Right lung (tissue), 10 donors: ENCODE measurements at places on chromosomes 4 and X.

DNA sequence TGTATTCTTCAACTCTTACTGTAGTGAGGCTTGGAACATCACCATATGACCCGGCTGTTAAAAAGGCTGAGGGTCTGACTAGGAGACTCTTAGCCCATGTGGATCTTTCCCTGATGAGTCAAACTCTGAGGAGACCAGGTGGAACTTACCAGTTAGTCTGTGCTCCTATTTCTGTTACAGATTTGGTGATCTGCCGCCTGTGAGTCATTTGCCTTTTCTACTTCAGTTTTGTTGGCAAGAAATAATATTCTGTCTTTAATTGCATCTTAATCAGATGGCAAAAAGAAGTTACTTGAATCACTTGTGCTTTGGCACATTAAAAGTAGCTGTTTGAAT is 48.4 kb downstream of the MTM1 start:
- DNase-seq = no peak

DNA sequence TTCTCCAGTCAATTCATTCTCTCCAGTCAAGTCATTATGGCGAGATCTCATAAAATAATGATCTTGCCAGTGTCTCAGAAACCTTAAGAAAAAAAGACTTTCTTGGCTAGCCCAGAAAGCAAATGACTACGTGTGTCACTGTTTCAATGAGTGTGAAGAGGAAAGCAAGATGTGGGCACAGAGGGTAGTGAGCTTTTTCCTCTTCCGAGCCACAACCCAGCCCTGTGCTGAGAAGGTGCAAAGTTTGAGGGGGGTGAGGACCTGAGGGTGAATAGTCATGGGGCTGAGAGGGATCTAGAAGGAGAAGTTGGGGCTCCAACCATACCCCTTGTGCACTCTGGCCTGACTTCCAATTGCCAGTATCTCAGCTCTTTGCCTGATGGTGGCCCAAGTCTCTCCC is 85.6 kb upstream of the EGFL6 start:
- DNase-seq = no peak

DNA sequence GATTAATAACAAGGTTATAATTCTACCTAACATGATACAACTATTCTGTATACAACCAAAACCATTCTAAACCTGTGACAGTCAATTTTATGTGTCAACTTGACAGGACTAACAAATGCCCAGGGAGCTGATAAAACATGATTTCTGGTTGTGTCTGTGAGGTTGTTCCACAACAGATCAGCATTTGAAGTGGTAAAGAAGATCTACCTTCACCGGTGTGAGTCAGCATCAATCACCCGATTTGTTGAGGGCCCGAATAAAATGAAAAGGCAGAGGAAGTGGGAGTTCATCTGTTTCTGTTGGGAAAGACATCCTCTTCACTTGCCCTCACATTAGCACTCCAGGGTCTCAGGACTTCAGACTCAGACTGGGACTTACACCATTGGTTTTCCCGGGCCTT is 187.9 kb downstream of the MAB21L2 start:
- no peak for DNase-seq

DNA sequence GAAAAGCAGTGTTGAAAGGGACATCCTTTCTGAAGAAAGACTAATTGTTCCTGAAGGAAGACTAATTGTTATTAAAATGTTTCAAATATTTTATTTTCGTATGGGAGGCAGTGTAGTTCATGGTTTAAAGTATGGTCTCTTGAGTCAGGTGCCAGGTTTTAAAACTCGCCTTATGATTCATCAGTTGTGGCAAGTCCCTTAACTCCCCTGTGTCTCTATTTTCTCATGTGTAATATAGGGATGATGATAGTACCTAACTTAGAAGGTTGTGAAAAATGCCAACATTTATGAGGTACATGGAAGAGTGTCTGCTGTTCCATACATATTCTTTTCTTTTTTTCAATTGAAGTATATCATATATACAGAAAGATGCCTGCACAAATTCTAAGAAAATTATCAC is 414.2 kb upstream of the DIPK2B start:
- DNase-seq = no peak
